ENCODE measurements at places on chromosomes 1 and 21. TPM values are rescaled to one million over a fixed set of nuclear protein-coding genes. Genes with fewer than 3 reads are reported as not detected.

Gene ST3GAL3
- 29.2 TPM for total RNA-seq

- DNase-seq = no peak
Observed at GRCh38 chr21:20639026-20639425, 359.2 kb upstream of the NCAM2 start.

DNA sequence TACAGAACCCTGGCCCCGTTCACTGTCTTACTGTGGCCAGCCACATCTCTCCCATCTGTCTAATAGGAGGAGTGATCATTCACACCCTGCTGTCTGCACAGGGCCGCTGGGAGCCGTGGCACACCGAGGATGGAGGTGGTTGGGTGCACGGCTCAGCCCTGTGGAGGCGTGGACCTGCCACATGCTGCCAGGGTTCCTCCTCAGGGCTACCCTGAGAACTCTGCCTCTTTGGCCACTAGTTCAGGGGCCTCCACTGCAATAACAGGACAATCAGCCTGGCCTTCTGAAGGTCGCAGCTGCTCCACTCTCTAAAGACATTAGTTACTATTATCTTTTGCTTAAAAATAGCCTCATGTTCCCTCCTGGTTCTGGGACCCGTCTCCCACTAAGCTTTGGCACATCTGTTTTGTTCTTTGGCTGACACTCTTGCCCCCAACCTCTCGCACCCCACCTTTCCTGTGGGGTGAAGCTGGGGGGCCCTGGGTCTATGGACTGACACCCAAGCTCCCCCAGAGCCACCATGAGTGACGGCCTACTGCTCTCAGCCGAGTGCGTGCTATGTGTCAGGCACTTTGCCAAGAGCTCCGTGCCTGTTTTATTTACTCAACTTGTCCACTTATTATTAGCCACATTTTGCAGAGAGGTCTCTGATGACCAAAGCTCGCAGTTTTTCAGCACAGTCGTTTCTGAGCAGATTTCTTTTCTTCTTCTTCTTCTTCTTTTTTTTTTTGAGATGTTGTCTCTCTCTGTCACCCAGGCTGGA is 66.3 kb downstream of the ARHGEF10L start:
- DNase-seq = no peak

DNA sequence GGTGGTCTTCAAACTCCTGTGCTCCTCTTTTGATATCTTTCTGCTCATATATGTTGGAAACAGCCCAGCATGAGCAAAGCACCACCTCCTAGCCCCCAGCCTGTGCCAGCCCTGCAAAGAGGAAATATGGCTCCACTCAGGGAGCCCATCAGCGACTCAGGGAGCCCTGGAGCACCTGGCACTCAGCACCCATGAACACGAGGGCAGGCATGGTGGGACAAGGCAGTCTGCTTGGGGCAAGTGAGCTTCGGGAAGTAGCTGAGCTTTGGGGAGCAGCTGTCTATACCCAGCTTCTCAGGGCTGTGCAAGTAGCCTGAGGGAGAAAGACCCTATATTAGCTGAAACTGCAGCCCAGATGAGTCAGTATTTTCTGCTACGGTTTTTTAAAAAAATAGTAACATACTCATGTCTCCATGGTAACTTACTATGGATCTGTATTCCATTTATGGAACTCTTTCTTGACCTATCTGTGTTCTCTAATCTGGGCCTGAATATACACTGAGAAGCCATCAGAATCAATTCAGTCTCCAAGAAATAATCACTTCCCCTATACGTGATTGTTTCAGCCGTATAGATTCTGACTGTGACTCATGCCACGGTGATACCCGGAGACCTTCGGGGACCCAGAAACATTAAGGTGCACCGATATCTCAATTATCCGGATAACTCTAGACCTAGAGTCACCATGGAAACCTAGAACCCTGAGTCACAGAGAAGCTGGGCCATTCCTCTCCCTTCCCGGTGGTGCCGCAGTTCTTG is 1.5 kb upstream of the ETS2 start:
- DNase-seq = no peak

GRCh38 chr1:75630998-75631397 is 20.1 kb upstream of the SLC44A5 start:
- no peak for DNase-seq

Gene RGS4
- 21.0 TPM for total RNA-seq

GRCh38 chr1:37574834-37575480 is 18.2 kb downstream of the DNALI1 start:
- peak; percentile 86 for DNase-seq

DNA sequence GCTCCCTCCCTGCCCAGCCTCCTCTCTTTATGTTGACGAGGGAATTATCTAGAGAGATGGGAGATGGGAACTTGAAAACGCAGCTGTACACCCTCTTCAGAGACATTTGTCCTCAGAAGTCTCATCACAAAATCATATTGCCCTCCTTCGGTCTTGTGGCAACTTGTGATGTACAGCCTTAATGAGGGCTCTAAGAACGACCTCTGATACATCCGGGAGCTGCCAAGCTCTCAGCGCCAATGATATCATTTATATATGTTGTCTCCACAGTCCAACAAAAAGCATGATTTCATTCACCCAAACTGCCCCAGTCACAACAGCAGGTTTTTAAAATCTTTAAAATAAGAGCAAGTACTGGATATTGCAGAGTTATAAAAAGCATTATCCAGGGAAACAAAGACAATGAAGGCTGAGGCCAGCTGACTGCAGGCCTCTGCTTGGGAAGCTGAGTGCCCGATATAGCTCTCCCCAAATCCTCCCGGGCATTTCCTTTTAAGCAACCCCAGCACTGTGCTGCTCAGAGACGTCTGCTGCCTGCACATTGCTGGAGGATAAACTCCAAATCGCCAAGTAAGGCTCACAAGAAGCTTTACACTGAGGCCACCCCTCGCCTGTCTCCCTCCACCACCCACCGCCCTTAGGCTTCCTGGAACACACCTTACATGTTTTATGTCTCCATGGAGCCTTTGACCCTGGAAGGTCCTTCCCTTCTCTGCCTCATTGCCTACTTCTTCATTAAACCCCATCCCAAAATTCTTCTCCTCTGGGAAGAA is 236.1 kb downstream of the C1orf94 start:
- no peak for DNase-seq

DNA sequence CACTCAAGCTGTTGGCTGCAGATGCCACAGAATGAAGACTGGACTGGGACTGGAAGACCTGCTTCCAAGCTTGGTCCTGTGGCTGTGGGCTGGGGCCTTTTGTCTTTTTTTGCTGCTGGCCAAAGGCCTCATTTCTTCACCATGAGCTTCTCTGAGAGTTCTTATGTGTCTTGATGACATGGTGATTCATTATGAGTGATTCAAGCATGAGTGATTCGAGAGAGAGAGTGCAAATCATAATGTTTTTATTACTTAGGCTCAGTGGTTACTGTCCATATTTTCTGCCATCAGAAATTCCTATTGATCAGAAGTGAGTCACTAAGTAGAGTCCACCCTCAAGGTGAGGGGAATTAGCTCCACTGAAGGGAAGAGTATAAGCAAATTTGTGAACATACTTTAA is 94.0 kb downstream of the PCP4 start:
- DNase-seq = no peak

DNA sequence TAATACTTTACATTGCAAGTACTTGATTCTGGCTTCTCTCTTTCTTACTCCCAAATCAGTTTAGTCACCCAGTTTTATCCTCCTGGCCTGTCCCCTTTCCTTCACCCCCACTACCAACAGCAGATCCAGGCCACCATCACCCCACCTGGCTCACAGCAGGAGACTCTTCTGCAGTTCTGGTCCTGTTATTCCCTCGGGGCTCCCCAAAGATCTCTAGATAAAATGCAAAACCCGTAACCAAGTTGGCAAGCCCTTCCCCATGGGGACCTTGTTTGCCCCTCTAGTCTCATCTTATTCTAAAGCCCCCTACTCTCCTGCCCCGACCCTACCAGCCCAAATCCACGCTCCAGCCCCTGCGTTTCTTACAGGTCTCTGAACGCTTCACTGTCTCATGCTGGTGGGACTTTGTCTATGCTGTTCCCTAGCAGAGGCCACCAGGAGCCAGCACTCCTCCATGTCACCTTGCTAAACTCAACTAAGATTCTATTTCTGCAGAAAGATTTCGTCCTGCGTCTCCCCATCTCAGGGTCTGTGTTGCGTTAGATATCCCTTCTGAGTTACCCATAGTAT is 4.0 kb downstream of the ABCG1 start:
- no peak for DNase-seq

GRCh38 chr1:88228114-88228513 is 456.0 kb upstream of the PKN2 start:
- DNase-seq = no peak

DNA sequence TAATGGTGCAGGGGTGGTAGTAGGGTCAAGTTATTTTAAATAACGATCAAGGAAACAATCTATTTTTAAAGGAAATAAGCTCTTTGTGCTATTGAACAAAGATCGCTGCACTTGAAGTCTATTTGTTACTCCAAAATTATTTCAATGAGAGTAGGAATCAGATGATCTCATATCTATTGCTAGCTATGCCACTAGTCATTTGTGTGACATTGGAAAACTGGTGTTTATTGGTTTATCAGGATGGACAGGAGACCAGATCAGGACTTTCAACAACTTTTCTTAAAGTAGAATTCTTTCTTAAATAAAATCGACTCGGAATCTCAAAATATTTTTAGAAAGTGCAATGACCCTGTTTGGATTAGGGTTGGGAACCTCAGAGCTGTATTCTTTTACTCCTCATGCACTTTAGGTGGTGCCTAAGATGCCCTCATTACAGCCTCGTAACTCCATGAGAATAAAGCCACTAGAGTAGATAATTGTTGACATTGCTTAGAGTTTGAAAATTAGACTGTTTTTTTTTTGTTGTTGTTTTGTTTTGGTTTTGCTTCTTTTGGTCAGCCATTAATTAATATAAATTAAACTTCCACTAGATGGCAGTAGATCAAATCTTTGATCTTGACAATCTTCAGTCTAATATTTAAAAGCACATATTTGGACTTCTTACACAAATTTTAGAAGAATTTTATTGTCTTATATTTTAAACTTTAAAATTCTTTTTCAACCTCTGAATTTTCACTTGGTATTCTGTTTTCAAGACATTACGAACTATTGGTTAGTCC is 352.4 kb downstream of the USP25 start:
- peak; percentile 54 for DNase-seq

GRCh38 chr1:203524824-203525223 is 30.9 kb downstream of the OPTC start:
- no peak for DNase-seq

Gene FAM78B
- not detected for total RNA-seq

- no peak for DNase-seq
Observed at GRCh38 chr1:174875306-174875705, 124.4 kb upstream of the CACYBP start.

DNA sequence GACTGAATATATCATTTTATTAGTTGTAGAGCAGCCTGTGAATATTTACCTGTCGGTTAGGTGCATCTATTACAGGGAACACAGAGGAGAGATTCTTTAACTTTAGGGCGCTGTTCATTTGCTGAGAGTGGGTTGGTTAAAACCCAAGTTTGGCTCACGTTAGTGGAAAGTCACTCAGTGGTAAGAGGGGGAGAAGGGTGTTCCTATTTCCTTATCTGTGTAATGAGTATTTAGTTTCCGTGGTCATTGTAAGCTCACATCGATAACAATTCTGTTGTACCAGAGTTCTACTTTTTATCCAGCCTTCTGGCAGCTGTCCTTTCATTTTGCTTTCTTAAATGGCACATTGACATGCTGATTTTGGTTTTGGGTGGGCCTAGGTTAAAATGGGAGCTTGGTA is 773.2 kb upstream of the ADAMTS5 start:
- peak; percentile 5 for DNase-seq

Gene CR1
- not detected for total RNA-seq

- no peak for DNase-seq
Observed at GRCh38 chr1:73914951-73915350, 283.0 kb downstream of the LRRIQ3 start.

GRCh38 chr1:2932671-2933350 is 88.5 kb upstream of the ACTRT2 start:
- DNase-seq = no peak

DNA sequence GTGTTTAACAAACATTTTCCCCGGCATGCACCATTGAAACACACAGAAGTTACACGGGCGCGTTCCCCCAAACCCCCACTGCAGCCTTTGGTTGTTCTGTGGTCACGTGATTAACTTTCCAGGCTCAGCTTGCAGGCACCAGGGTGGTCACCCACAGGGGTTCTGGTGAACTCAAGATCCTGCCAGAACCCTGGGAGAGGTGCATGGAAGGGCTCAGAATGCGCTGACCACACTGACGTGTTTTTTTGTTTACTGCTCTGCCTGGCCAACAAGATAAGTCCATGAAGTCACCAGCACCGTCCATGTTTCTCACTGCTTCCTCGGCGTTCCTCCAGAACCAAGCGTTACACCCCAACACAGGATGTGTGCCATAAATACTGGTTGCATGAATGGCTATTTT is 229.5 kb upstream of the VAMP3 start:
- no peak for DNase-seq

Gene PRR9
- total RNA-seq = not detected

GRCh38 chr1:55363268-55363667 is 148.1 kb upstream of the USP24 start:
- peak; percentile 90 for DNase-seq

- no peak for DNase-seq
Observed at GRCh38 chr1:61132645-61133334, 50.4 kb downstream of the NFIA start.

GRCh38 chr21:33238565-33239255 is 9.0 kb downstream of the IFNAR2 start:
- no peak for DNase-seq

Gene OR2AK2
- not detected for total RNA-seq

Gene OR2T35
- not detected for total RNA-seq

Measured in myocyte (in vitro differentiated cells).